ENCODE measurements at places on chromosomes 2 and 18.

DNA sequence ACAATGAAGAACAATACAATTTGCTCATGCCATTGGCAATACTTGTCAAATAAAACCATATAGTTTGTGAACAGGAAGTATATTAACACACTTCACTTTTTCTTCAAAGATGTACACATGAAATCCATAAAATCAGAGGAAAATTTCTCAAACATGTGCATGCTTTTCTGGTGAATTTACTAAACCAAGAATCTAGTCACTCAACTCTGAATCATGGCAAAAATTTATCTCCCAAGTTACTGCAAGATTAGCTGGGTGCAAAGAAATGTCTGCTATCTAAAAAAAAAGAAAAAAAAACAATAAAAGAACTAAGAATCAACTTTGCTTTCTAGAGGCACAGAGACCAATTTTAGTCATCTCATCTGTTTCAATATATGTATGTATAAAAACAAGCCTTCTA, 419.2 kb downstream of the NR4A2 start:
- no peak for DNase-seq

DNA sequence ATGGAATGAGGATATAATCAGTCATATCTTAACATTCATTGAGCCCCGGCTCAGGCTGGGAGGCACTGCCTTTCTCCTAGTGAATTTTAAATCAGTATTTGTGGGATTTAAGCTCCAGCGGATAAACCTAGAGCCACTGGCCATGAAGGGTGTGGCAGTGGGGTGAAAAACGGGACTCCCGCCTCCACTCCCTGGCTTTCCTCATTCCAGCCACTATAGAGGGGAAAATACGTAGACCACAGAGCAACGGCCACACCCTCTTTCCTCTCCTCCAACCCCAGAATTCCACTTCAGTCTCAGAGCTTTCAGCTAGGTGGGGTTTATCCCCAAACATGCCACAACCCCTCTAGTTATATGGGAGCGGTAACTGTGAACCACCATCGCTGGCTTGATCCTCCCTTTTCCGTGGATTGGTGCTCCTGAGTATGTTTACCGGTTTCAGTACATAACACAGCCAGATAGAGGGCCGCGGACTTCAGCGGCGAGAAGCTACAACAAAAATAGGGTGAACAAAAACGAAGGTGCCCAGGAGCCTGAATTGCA, 70.6 kb upstream of the ITGB6 start:
- no peak for DNase-seq

DNA sequence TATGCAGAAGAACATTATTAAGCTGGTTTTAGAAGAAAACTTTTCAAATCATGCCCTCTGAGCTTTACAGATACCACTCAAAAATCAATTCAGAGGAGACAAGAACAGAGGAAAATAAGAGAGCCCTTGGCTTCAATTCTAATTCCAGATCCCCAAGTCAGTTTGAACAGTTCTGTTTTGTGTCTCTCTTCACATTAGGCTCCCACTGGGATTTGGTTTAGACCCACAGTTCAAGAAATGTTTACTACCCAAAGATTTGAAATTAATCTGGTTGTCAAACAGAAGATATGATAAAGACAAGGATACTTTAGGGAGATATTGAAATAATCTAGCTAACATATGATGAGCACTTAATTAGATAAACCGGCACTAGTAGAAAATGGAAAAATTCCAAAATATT, 329.5 kb downstream of the RAD51AP2 start:
- DNase-seq: no peak

- DNase-seq: peak; percentile 49
Observed at GRCh38 chr18:54119524-54120019, 104.9 kb downstream of the MBD2 start.

DNA sequence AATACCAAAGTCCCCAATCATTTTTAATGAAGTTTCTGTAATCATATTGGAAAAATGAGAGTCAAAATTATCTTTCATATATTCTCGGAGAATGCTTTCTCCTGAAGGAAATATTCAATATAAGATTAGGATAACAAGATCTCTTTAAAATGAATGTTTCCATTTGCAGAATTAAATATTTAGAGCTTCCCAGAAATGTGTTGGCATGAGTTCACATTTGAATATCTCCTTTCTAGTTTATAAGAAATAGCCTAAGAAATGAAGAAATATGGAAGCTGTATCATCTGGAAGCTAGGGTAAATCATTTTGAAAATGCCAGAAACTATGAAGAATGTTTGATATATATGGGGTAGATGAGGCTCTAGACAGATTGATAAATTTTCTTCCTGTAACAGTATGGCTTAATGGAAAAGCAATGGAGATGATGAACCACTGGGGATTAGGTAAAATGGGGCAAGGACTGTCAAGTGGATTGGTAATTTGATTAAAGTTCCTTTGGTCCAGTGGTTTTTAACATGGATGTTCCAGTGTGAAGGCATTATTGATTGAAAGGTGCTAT, 184.6 kb upstream of the ZNF804A start:
- DNase-seq: no peak

DNA sequence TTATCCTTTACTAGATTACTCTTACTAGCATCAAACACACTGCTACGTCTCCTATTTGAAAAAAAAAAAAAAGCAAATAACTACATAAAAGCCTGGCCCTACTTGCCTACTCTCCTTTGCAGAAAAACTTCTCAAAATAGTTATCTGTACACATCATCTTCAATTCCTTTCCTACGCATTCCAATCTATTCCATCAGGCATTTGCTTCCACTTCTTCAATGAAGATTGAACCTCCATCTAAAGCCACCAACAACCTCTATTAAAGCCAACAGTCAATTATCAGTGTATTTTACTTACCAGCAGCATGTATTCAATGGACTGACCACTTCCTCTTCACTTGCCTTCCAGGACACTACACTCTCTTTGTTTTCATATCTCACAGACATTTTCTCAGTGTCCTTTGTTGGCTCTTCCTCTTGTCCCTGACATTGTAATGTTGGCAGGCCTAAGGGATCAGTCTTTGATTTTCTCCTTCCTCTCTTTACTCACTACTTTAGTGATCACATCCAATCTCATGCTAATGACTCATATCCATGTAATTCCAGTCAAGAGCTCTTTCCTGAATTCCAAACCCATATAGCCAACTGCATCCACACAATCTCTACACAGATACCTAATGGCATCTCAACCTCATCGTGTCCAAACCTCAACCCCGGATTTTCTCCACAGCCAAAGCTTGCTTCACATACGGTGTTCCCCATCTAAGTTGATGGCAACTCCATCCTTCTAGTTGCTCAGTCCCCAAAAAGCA, 131.3 kb downstream of the CCDC148 start:
- DNase-seq: no peak

DNA sequence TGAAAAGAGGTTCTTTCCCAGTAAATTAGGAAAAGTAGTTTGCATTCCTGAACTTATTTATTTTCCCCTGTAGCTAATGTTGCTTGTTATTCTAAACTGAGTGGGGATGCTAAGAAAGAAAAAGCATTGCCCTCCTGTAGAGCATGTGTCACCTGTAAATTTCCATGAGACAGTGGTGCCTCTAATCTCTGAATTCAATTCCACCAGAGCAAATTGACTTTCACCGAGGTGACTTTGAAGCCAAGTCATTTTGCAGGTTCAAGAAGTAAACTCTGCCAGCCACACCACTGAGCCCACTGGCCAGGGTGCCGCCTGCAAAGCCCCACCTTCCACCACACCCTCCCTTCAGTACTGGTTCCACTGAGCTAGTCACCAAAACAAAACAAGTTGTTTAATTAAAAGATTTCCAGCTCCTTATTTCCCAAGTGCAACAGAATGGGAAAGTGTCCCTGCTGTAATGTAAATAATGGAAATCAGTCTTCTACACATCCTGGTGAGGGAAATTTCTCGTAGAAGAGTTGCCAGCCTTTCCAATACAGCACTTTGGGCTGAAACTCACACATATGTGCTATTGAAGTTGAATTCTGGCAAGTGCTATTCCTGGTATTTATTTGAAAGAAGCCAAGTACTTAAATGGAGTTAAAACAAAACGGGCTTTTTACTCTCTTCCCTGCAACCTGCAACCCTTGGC, 254.8 kb downstream of the RNF152 start:
- no peak for DNase-seq

GRCh38 chr2:28334527-28334894, 58.1 kb upstream of the FOSL2 start:
- DNase-seq: no peak

GRCh38 chr18:24465486-24465885, 5.0 kb downstream of the HRH4 start:
- no peak for DNase-seq

- DNase-seq: no peak
Observed at GRCh38 chr18:79867666-79868065, 69.9 kb downstream of the KCNG2 start.
